MV-4-11 (cell line): ENCODE measurements at places on chromosomes 16 and 17.

DNA sequence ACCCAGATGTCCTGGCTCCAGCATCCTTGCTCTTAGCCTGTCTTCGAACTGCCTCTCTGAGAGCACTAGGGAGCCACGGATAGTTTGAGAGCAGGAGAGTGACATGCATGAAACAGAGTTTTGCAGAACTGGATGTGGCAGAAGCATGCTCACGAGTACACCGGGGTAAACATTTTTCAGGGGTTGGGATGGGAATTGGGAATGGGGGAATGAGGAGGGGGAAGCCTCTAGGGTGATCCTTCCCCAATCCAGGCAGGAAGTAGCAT, 34.2 kb upstream of the CIBAR2 start:
- DNase-seq, result no peak

GRCh38 chr16:65917466-65917865, 449.0 kb upstream of the CDH5 start:
- no peak for DNase-seq

DNA sequence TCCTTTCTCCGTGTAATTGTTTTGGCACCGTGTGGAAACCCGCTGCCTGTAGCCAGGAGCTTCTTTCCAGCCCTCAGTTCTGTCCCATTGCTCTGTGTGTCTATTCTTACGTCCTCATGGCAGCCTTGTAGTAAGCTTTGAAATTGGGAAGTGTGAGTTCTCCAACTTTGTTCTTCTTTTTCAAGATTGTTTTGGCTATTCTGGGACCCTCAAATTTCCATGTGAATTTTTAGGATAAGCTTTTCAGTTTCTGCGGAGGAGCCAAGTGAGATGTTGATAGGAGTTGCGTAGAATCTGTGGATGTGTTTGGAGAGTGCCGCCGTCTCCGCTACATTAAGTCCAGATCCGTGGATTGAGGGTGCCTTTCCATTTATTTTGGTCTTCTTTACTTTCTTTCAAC, 15.2 kb downstream of the CHMP6 start:
- no peak for DNase-seq

DNA sequence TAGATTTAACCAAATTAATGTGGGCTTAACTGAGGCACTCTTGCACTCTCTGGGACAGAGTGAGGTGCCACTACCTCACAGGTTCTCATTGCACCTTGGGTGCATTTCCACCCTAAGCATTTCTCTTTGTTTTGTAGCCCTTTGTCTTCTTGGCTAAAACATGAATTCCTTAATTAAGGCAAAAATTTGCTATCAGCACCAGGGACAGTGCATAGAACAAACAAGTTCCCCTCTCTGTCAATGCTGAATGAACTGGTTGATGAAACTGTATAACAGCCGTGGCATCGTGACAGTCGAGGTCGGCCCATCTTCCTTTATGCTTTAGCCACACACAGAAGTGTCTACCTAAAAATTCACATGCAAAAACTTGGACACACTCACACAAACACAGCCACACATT, 74.8 kb downstream of the HS3ST2 start:
- no peak for DNase-seq

DNA sequence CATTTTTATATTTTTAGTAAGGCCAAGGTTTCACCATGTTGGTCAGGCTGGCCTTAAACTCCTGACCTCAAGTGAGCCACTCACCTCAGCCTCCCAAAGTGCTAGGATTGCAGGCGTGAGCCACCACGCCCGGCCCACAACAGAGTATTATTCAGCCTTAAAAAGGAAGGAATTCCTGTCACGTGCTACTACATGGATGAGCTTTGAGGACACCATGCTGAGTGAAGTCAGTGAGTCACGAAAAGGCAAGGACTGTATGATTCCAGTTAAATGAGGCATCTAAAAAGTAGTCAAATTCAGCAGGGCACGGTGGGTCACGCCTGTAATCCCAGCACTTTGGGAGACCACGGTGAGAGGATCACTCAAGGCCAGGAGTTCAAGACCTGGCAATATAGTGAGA, 9.7 kb downstream of the CSF3 start:
- no peak for DNase-seq
